ENCODE measurements at places on chromosomes 5 and 9. TPM values are rescaled to one million over a fixed set of nuclear protein-coding genes. Genes with fewer than 3 reads are reported as not detected.

DNA sequence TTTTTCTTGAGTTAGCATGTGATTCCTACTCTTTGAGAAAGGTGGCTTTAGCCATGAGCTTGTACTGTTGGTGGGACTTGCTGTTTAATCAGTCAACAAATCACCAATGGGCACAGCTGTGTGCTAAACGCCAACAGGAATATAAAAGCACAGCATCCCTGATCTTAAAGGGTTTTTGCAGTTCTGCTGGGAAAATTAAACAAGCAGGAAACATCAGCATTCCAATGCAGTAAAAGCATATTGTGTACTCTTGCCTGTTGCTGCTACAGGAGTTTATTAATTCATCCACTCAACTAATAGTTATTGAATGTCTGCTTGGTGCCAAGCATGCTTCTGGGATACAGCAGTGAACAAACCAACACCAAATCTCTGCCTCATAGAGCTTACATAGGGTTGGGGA lies 27.4 kb upstream of the F2RL1 start:
- no peak for DNase-seq
- no peaks in the 10 kb centered on the region for H3K27me3 ChIP-seq
- no peak overlapping the region for H3K4me3 ChIP-seq
- H3K36me3 ChIP-seq, result no peaks in the 10 kb centered on the region

DNA sequence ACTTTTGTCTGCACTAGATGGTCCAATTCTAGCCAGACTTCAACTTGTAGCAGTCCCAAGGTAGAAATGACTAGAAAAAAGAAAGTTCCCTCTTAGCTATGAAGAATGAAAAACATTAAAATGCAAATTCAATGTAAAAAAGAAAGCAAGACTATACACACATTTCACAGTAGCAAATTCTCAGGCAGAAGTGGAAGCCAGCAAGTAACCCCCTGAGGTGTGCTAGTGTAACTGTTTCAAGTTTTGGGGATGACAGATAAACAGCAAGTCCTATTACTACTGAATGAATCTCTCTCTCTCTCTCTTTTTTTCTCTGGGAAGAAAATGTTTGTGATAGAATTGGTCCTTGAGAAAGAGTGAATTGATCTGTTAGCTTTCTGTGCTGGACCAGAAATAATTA lies 185.6 kb downstream of the EFNA5 start:
- DNase-seq, result no peak
- no peak overlapping the region for H3K27ac ChIP-seq
- H3K4me3 ChIP-seq, result no peak overlapping the region
- no peaks in the 10 kb centered on the region for H3K4me1 ChIP-seq

Gene DMGDH
- total RNA-seq, result 0.75 TPM

GRCh38 chr5:116675626-116675910 lies 100.9 kb upstream of the SEMA6A start:
- H3K4me3 ChIP-seq, result no peak overlapping the region
- DNase-seq, result no peak
- H3K4me1 ChIP-seq, result no peaks in the 10 kb centered on the region
- H3K27ac ChIP-seq, result no peak overlapping the region

DNA sequence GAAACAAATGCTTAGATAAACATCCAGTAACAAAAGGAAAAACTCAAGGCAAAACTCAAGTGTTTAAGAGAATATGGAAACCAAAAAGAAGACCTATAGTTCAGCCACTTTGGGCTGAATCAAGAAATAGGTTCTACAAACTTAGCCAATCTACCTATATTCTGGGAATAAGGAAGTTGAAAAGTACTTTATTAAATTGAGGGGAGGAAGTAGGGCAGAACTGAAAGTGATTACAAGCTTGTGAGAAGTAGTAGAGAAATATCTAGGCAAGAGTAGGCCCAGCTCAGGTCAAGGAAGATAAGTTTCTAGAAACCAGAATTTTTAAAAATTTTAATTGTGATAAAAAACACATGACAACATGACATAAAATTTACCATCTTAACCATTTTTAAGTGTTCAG lies 384.8 kb upstream of the PCSK5 start:
- H3K36me3 ChIP-seq, result no peaks in the 10 kb centered on the region
- no peak overlapping the region for H3K27ac ChIP-seq
- no peaks in the 10 kb centered on the region for H3K27me3 ChIP-seq
- no peak overlapping the region for H3K4me3 ChIP-seq
- no peak for DNase-seq

Gene INSL4
- total RNA-seq, result not detected

Measured in ascending aorta (tissue), 2 donors.